GM23338 (cell line): ENCODE measurements at places on chromosomes 11 and 22. TPM values are rescaled to one million over a fixed set of nuclear protein-coding genes. Genes with fewer than 3 reads are reported as not detected.
A peak's percentile ranks its signal among the peaks of the same experiment; 100 is the strongest.

SERHL2 gene
- 2.1 TPM in 2 replicates for polyA plus RNA-seq

NXPE1 gene
- polyA plus RNA-seq: not detected in 2 replicates

APOA5 gene
- polyA plus RNA-seq: 0.18 TPM in 1 of 2 replicates, not detected in the other

RIC3 gene
- polyA plus RNA-seq: 21.1 and 21.3 TPM in 2 replicates

MRGPRD gene
- polyA plus RNA-seq: not detected in 2 replicates

A4GALT gene
- polyA plus RNA-seq: 7.0 and 8.9 TPM in 2 replicates

ZNF74 gene
- polyA plus RNA-seq: 16.1 and 17.0 TPM in 2 replicates

- H3K36me3 ChIP-seq: no peaks in the 10 kb centered on the region
- H3K4me1 ChIP-seq: no peaks in the 10 kb centered on the region
- H3K4me3 ChIP-seq: no peak overlapping the region
- H3K27ac ChIP-seq: no peak overlapping the region
- no peak for DNase-seq
Observed at GRCh38 chr11:1927848-1928469, 8.5 kb downstream of the TNNT3 start.

DNA sequence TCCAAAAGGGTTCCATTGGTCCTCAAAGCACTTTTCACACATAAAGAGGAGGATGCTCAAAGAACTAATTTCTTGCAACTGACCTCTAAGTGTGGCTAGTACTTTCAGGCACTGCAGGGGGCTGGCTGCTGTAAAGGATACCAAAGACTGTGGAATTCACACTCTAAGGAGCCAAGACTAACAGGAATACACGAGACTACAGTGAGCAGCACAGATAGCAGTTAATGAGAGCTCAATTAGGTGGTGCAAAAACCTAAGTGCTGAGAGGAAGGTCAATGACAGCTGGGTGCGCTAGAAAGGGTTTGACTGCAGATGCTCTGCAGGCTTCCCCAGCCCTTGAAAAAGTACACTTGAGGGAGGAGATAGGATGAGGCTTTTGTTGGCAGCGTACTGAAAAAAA, 124.3 kb upstream of the NTM start:
- no peak overlapping the region for H3K27ac ChIP-seq
- H3K36me3 ChIP-seq: no peaks in the 10 kb centered on the region
- H3K27me3 ChIP-seq: no peaks in the 10 kb centered on the region
- H3K4me3 ChIP-seq: peak overlapping the region; percentile 39; the same call in 1 of the 2 replicates
- peaks cover 28% of the 10 kb centered on the region for H3K4me1 ChIP-seq

DNA sequence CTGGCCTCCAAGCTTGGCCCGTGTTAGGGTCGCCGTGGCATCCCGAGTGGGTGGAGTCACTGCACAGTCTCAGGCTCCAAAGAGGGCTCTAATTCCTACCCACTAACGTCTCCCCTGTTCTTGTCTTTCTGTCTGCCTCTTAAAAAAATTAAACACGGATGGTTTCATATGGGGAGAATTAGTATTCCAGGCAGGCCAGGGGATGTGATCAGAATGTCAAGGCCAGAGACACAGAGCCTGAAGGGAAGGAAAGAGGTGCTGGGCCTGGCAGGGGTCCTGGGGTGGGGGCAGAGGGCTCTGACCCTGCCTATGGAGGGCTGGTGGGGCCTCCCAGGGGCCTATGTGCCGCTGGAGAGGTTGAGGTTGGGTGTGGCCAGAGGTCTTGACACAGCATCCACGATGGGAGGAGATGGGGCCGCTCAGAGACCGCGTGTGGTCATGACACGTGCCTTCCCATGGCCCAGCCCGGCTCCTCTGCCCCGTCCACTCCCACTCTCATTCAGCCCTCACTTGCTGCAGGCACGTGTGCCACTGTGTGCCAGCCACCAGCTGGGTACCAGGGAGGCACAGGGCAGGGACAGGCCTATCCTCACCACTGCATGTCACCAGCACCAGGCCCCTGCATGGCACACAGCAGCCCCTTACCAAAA, 56.5 kb downstream of the FLRT1 start:
- no peaks in the 10 kb centered on the region for H3K36me3 ChIP-seq
- no peak for DNase-seq
- no peaks in the 10 kb centered on the region; the same call in 1 of the 2 replicates for H3K27me3 ChIP-seq
- H3K4me1 ChIP-seq: peaks cover 9% of the 10 kb centered on the region
- H3K4me3 ChIP-seq: no peak overlapping the region
- no peak overlapping the region for H3K27ac ChIP-seq

DNA sequence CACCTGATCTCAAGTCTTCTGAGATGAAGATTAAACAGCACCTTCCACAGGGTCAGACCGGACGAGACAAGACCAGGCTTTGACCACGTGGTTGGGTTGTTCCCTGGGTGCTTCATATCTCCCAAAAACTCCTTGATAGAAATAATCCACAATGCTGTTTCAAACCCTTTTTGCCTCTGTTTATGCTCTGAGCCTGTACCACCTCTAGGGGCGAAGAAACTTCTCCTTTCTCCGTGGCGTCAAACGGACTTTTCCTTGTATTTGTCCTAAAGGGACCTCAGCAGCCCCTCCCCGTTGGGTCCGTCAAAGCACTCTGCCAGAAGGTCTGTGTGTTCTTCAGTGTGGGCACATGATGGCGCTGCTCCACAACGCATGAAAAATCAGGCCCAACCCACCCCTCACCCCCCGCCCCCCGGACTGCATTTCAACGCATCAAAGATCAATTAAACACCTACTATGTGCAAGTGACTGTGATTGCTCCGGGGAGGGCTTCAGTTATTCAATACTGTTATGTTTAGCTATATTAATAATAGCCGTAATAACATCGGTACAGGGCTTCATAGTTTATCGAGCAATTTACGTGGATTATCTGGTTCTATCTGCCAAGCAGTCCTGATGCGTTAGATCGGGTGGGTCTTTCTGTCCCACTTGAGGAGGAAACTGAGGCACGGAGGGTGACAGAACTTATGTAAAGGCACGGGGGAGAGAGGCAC, 17.3 kb upstream of the EIF3D start:
- no peaks in the 10 kb centered on the region for H3K36me3 ChIP-seq
- no peak overlapping the region for H3K4me3 ChIP-seq
- peak; percentile 92 for DNase-seq
- H3K27ac ChIP-seq: no peak overlapping the region

GRCh38 chr11:1083621-1084551, 9.2 kb downstream of the MUC2 start:
- no peaks in the 10 kb centered on the region for H3K36me3 ChIP-seq
- H3K27me3 ChIP-seq: no peaks in the 10 kb centered on the region
- no peaks in the 10 kb centered on the region for H3K4me1 ChIP-seq
- H3K27ac ChIP-seq: no peak overlapping the region
- no peak overlapping the region for H3K4me3 ChIP-seq
- DNase-seq: no peak

DNA sequence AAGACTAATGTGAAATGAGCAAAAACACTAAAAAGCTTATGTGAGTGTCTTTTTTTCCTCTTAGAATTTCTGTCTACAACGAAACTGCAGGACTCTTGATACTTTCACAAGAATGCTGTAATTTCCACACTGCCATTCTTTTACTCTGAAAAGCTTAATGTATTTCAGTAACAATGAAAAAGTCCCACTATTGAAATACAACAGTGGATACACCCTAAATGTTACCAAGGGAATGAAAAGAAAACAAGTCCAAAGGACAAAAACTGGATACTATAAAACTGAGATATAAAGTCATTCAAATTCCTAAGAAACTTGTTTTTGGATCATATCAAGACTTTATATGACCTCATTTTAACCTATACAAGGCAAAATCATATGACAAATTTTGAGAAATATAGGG, 77.4 kb downstream of the SOX6 start:
- no peaks in the 10 kb centered on the region for H3K4me1 ChIP-seq
- no peaks in the 10 kb centered on the region for H3K27me3 ChIP-seq
- H3K36me3 ChIP-seq: no peaks in the 10 kb centered on the region
- DNase-seq: no peak
- no peak overlapping the region for H3K27ac ChIP-seq

DNA sequence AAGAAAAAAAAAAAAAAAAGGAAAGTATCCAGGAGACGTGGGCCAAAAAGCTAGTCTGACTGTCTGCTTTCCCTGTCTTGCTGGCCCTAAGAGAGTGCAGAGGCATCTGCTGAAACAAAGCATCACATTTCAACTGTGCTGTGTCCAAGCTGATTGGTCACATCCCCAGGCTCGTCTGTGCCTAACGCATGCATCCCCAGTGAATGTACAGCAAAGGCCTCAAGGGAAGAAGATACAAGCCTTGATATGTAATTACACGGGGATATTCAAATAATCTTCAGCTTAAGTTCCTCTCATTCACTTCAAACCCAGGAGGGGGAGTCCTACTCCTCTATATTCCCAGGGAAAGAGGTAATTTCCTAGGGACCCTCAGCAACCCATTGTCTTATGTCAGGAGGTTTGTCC, 5.4 kb upstream of the SORL1 start:
- no peaks in the 10 kb centered on the region for H3K36me3 ChIP-seq
- no peak overlapping the region for H3K27ac ChIP-seq
- H3K4me1 ChIP-seq: peaks cover 41% of the 10 kb centered on the region
- peaks cover 10% of the 10 kb centered on the region; the same call in 1 of the 2 replicates for H3K27me3 ChIP-seq
- H3K4me3 ChIP-seq: no peak overlapping the region
- peak; percentile 53 for DNase-seq

GRCh38 chr11:73637012-73637411, 9.4 kb upstream of the PLEKHB1 start:
- H3K27ac ChIP-seq: no peak overlapping the region
- H3K4me1 ChIP-seq: peaks cover 7% of the 10 kb centered on the region; the same call in 1 of the 2 replicates
- DNase-seq: no peak
- no peaks in the 10 kb centered on the region for H3K36me3 ChIP-seq
- H3K4me3 ChIP-seq: no peak overlapping the region

DNA sequence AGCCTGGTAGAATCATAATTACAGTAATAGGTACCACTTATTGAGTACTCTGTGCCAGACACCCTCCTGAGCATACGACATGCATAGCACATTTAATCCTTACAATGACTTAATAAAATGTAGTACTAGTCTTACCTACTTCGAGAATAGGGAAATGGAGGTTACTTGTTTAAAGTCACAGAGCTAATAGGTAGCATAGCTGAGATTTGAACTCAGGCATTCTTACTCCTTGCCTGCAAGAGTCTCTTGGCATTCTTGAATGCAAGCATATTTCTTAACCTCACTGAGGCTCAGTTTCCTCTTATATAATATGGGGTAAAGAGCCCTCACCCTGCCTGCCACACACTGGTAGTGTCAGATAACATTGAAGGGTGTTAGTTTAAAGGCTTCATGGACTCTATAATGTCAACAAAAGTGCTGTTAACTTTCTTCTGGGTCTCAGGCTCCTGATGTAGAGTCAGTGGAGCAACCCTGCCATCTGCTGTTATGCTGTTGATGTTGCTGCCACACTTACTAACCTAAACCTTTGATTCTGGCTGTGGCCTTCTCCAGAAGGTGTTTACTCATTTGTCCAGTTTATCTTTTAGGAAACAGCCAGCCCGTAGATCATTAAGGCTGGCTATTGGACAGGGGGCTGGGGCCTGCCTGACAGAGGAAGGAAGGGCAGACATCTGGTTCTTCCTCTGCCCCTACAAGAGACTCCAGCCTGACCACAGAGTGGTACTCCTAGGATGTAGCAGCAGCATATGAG, 18.9 kb downstream of the LIMK2 start:
- H3K27ac ChIP-seq: no peak overlapping the region
- peaks cover 10% of the 10 kb centered on the region; the same call in 1 of the 2 replicates for H3K4me1 ChIP-seq

- no peaks in the 10 kb centered on the region for H3K4me1 ChIP-seq
- no peaks in the 10 kb centered on the region for H3K27me3 ChIP-seq
- no peak overlapping the region for H3K4me3 ChIP-seq
Observed at GRCh38 chr11:60069450-60069849, 13.0 kb downstream of the MS4A3 start.

DNA sequence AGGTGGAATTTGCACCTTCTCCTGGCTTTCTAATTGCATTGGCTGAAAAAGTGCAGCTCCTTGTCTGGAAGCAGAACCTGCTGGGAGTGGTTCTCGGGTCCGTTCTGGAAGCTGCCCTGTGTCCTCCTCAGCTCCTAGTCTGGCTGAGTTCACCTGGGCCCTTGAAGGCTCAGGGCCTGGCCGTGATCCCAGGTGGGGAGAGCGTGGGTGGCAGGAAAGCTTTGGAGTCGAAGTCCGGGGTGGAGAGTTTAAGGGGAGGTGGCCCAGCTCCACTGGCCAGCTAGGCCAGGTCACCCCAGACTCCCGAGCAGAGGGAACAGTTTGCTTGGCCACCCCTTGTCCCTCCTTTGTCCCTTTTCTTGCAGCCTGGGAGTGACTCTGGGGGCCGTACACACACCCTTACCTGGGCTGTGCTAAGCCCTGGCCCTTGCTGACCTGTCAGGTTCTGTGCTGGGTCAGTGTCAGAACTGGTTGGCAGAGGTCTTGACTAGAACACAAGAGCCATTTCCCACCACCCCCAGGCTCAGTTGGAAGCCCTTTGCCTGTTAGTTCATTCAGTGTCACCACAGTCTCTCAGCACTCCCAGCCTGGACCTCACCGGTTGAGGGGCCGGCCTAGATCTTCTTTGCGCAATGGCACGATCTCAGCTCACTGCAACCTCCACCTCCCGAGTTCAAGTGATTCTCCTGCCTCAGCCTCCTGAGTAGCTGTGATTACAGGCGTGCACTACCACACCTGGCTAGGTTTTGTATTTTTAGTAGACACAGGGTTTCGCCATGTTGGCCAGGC, 37.3 kb downstream of the LRP5 start:
- H3K27ac ChIP-seq: no peak overlapping the region
- peaks cover 3% of the 10 kb centered on the region; the same call in 1 of the 2 replicates for H3K4me1 ChIP-seq
- H3K4me3 ChIP-seq: no peak overlapping the region

DNA sequence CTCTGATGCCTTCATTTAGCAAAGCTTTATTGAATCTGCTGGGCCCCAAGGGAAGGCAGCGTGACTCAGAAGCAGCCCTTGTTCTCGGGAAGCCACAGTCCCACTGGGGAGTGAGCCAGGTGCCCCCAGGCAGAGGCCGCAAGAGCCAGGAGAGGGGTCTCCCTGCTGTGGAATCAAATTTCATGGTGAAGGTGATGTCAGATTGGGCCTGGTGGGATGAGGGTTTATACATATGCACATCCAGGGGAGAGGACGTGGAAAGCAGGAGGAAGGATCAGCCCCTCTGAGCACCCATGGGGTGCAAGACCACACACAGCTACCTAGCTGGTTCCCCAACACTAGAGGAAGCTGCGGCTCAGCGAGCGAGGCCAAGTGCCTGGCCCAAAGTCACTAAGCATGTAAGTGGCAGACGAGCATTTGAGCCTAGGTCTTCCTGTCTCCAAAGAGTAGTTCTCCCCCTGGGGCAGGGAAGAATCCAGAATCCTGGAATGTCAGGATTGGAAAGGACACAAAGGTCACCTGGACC, 2.0 kb downstream of the SYNGR1 start:
- H3K27me3 ChIP-seq: peaks cover 5% of the 10 kb centered on the region
- H3K4me1 ChIP-seq: peaks cover 17% of the 10 kb centered on the region
- peak; percentile 64 for DNase-seq
- H3K27ac ChIP-seq: 0 out of 2 replicates have a peak overlapping the region, but pooled peaks have one; percentile 42
- peak overlapping the region; percentile 79; the same call in 1 of the 2 replicates for H3K4me3 ChIP-seq

GRCh38 chr11:32821517-32821916, 8.2 kb upstream of the PRRG4 start:
- no peak overlapping the region for H3K4me3 ChIP-seq
- no peak for DNase-seq
- H3K36me3 ChIP-seq: no peaks in the 10 kb centered on the region
- H3K27me3 ChIP-seq: no peaks in the 10 kb centered on the region
- H3K4me1 ChIP-seq: no peaks in the 10 kb centered on the region

DNA sequence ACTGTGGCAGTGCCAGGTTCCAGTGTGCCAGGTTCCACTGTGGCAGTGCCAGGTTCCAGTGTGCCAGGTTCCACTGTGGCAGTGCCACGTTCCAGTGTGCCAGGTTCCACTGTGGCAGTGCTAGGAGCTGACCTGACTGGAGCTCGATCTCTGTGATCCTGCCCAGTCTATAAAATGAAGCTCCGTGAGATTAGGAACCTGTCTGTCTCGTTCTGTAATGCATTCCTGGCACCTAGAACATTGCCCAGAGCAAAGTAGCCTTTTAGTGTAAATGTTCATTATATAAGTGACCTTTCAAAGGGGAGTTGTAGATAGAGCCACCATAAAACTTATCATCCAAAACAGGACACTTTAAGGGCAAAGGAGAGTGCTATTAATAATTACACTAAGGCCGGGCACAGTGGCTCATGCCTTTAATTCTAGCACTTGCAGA, 36.0 kb downstream of the ART5 start:
- no peaks in the 10 kb centered on the region for H3K36me3 ChIP-seq
- H3K4me3 ChIP-seq: no peak overlapping the region
- no peaks in the 10 kb centered on the region for H3K27me3 ChIP-seq
- no peaks in the 10 kb centered on the region for H3K4me1 ChIP-seq
